AG09319 (cell line): ENCODE measurements at places on chromosomes 5 and 9.

DNA sequence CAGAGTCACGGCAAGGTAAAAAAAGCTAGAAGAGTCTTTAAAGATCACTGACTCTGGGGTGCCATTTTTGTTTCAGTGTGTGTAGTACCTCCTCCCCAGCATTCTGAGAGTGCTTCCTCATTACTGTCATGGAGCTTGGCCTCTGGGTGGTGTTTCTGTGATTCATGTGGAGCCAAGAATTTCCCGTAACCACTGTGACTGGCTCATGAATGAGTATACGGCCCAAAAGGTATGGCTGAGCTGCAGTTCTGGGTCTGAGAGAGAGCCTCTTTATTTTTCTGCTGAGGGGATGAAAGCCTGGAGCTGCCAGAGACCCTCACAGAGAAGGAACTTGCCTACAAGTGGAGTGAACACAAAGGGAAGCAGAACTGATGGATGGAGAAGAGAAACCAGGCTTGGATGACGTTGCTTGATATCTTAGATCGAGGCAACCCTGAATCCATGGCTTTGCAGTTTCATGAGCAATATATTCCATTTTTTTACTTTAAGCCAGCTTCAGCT lies 85.6 kb downstream of the PTTG1 start:
- no peak for DNase-seq

GRCh38 chr5:34843497-34843896 lies 4.5 kb downstream of the TTC23L start:
- DNase-seq, result no peak

- no peak for DNase-seq
These were observed 162.8 kb downstream of the PIK3R1 start for GRCh38 chr5:68378204-68378820.

- DNase-seq, result no peak
These were observed 87.3 kb downstream of the INVS start for GRCh38 chr9:100186356-100186755.

GRCh38 chr5:116942622-116943021 lies 368.0 kb upstream of the SEMA6A start:
- no peak for DNase-seq

GRCh38 chr5:53481159-53481886 lies 894 bp downstream of the FST start:
- no peak for DNase-seq

- DNase-seq, result no peak
These were observed 65.0 kb downstream of the UGCG start for GRCh38 chr9:111961575-111961974.

- DNase-seq, result no peak
These were observed 34.6 kb upstream of the ADAMTS16 start for GRCh38 chr5:5105531-5105930.

- no peak for DNase-seq
These were observed 6.7 kb downstream of the CORO2A start for GRCh38 chr9:98185611-98186171.

DNA sequence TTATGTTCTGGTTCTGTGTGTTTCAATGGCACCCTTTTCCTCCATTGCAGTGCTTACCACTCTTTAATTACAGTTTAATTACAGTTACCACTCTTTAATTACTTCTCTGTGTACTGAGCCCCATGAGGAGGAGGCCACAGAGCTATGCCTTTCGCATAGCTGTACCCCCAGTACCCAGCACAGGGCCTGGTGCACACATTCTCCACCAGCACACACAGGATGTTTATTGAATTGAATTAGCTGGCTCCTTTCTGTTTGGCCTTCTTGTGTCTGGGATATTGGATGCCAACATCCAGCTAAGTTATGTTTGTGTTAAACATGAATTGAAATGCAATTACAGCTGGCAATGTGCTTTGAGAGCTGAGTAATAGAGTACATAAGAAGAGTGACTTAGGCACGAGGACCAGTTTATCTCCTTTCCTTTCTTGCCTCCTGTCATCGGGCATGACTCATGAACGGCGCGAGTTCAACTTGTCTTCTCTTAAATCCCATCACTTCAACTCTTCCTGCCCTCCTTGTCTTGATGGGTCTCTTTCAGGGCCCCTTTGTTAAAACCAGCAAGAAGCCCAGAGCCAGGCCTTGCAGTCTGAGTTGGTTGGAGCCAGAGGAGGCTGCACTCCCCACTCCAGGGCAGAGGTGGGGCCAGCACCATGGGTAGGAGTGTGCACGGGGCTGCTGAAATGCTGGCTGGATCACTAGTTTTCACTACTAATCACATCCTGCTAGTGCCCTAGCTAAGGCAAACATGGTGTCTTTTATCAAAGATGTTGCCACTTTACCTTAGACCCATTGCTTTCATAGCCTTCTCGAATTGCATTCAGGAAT lies 37.4 kb downstream of the MVB12B start:
- peak; percentile 7 for DNase-seq

- no peak for DNase-seq
These were observed 24.1 kb downstream of the CDK5RAP2 start for GRCh38 chr9:120555839-120556238.

- no peak for DNase-seq
These were observed 55.3 kb downstream of the FYB1 start for GRCh38 chr5:39164016-39164415.

DNA sequence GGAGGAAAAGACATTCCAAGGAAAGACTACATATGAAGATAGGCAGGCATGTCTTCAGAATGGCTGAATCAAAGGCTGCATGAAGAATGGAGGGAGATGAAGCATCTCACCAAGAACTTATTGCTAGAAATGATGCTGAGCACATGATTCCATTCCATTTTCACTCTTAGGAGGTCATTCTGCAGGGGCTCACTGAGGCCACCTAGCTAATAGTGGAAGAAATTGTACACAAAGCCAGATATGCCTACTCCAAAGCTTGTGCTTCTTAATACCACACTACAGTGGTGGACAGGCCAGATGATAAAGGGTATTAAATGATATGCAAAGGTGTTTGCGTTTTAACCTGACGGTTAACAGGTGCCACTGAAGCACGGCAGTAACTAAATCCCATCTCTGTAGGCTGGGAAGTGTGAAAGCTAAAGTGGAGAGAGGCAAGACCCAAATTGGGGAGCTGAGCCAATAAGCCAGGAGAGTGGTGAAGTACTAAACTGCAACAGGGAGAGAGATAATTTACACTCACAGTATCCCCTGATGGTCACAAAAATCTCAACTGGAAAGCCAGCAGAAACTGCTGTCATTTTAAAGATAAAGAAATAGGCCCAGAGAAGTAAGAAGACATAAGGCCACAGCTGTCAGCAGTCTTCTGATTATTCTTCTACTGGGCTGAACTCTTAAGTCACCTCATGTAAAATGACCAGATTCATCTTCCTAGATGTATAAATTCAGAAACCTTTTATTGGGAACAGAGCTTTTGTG lies 14.6 kb downstream of the NDUFA8 start:
- no peak for DNase-seq

- DNase-seq, result no peak
These were observed 98.4 kb downstream of the LMNB1 start for GRCh38 chr5:126875303-126875785.

GRCh38 chr9:136373300-136374182 lies at the start of gene CARD9:
CARD9 (minus strand) TSS chr9:136373669; CDS start chr9:136372078, 1,591 bp downstream.
- no peak for DNase-seq

DNA sequence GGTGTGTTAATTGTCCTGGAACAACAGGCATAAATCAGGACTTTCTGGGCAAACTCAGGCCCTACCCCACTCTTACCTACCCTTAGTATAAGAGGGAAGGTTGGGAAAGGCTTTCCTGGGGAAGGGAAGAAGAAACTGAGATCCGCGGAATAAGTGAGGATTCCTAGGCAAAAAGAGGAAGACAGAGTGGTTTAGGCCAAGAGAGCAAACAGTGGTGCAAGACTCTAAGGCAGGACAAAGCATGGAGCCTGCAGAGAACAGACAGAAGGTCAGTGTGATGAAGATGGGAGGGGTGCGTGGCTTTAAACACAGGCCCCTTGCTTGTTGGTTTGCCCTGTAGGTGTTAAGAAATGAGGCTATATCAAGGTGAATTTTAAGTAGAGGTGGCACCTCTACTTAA lies 69.4 kb downstream of the TMC1 start:
- DNase-seq, result no peak

DNA sequence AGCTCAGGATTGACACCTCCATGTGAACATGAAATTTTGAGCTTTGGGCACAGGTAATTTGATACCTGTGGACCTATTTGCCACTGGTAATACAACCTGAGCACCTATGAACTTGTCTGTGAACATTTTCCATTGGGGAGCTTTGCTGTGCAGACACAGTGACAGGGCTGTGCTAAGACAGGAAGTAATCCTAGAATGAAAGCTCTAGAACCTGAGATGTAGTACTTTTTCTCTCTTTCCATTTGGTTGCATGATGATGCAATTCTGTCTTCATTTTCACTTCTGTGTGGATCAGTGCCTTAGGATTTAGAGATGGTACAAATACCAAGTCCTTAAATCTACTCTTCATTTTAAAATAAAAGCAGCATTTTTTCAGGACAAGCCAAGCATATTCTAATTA lies 216.9 kb downstream of the NR3C1 start:
- DNase-seq, result no peak

- no peak for DNase-seq
These were observed 344.2 kb downstream of the NTRK2 start for GRCh38 chr9:85013703-85014102.

- peak; percentile 61 for DNase-seq
These were observed 26.6 kb upstream of the ABLIM3 start for GRCh38 chr5:149114403-149115312.

DNA sequence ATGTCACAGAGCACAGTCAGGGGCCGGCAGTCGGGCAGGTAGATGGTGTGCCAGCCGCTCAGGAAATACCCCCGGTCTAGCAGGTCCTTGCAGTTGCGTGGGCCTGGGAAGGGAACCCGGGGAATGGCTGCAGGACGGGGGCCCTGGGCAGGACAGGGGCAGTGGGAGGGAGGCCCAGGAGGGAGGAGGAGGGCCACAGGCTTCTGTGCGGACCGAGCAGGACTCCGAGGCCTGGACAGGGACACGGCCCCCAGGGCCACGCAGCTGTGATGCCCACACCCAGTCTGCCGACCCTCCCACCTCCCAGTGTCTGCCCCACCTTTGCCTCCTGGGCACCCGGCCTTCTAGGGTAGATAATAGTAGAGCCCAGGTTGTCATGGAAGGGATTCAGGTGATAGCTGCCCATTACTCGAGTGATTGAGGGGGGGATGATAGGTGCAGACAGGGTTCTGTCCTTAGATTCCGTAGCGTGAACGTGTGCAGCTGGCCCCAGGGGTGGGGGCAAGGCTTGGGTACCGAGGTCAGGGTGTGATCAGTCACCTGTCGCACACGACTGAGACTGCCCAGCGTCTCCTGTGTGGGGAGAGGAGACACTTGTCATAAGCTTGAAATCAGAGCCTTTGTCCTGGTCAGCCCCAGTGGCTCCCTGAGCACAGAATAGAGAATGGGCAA lies 4.5 kb downstream of the FCN1 start:
- no peak for DNase-seq

- DNase-seq, result no peak
These were observed 45.0 kb upstream of the ASS1 start for GRCh38 chr9:130399768-130400167.

- no peak for DNase-seq
These were observed 473.0 kb downstream of the NTRK2 start for GRCh38 chr9:85142496-85142911.

GRCh38 chr9:23492126-23493002 lies 333.7 kb downstream of the ELAVL2 start:
- DNase-seq, result no peak

- DNase-seq, result no peak
These were observed 311.6 kb downstream of the MSX2 start for GRCh38 chr5:175035882-175036533.

DNA sequence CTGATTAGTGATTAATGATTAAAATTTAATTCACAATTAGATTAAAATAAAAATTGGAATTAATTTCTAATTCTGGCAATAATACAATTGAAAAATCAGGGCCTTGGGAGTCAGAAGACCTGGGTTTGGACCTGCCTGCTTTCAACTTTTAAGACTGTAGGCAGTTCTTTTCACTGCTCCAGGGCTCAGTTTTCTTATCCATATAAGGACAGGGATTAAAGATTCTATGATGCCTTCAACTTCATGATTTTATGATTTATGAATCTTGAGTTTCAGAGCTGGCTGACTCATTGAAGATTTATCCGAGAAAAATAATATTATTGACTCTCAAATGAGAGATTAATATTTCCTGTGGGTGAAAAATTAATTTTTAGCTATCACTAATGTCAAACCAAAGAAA lies 208.6 kb upstream of the ANKH start:
- no peak for DNase-seq

DNA sequence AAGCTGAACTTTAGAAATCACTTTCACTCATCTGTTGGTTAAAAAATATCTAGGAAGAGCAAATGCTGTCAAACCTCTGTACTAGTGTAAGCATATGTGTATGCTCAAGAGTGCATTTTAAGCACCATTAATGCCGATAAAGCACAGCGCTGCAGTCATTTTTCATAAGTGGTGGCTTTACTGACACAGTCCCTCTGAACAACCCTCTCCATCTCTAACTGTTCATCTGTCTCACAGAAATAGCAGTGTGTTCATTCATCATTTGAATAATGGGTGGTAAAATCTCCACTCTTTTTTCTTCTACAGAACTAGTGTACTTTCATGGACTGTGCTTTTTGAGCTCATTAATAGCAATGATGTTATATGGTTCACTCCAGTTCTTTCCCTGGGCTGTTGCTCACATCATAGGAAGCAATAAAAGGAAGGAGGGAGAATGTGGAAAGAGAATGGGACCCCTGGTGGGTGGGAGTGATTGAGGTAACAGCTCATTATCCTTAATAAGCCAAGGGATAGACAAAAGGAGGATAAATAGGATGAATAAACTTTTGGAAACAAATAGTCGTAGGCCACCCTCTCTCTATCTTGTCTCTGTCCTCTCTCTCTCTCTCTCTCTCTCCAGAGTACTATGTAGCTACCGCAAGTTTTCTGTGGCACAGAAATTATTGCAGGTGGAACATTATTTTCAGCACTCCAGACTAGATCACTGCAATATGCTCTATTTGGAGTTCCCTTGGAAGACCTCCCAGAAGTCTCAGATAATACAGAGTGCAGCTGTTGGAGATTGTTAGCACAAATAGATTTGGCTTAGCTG lies 117.9 kb upstream of the PRDM9 start:
- no peak for DNase-seq

DNA sequence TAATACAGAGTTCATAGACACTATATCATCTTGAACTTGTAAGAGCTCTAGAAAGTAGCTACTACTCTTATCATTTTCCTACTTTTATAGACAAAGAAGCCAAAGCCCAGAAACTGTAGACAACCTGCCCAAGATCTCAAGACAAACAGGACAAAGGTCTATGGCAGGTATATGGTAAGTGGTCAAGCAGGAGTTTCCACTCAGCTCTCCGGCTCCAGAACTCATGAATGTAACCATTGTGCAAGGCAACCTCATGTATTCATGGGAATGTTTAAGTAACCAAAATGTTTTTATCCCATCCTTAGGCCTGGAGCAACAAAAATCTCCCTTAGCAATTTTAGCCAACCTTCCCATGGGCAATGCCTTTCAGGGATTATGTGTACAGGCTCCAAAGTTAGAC lies 163.4 kb upstream of the PUM3 start:
- DNase-seq, result no peak

- DNase-seq, result no peak
These were observed 38.2 kb downstream of the C5orf15 start for GRCh38 chr5:133930061-133930812.

GRCh38 chr9:13719981-13720676 lies 440.6 kb upstream of the MPDZ start:
- peak; percentile 11 for DNase-seq
